NCI-H1930 (cell line): ENCODE measurements at places on chromosomes 3 and 15.

DNA sequence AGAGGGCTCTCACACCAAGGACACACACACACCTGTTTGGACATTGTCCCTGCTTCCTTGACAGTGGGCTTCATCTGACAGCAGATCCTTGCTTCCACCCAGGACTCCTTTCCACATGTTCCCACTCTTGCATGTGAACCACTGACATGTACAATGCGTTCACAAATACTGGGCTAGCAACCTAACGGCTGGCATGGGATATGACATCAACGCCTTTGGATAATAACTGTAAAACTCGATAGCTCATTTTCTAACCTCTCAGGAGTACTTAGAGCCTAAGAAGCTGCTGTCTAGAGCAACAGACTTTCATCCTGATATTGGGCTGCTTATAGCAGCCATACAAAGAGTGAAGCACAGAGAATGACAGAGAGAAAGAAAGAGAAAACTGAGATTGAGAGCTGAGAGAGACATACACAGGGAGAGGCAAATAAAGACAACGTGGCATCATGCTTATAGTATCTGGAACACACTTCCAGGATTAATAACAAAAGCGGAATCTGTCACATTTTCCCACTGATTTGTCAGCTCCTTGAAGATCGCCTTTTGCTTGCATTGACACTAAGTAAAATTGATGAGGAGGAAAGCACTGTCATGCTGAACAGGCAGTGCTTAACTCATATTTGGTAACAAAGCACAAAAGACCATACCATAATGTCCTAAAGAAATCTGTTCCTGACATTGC lies 1.7 kb downstream of the GUCA1C start:
- DNase-seq = no peak

GRCh38 chr15:90086868-90087268 lies 15.4 kb downstream of the IDH2 start:
- DNase-seq = no peak

GRCh38 chr3:117047951-117048705 lies 338.5 kb downstream of the TUSC7 start:
- no peak for DNase-seq

- DNase-seq = no peak
Measured at GRCh38 chr3:144763878-144764454, 792.3 kb downstream of the DIPK2A start.

GRCh38 chr3:64344721-64345207 lies 119.5 kb upstream of the PRICKLE2 start:
- DNase-seq = no peak

GRCh38 chr3:124201226-124201625 lies 209.3 kb upstream of the ROPN1 start:
- no peak for DNase-seq

DNA sequence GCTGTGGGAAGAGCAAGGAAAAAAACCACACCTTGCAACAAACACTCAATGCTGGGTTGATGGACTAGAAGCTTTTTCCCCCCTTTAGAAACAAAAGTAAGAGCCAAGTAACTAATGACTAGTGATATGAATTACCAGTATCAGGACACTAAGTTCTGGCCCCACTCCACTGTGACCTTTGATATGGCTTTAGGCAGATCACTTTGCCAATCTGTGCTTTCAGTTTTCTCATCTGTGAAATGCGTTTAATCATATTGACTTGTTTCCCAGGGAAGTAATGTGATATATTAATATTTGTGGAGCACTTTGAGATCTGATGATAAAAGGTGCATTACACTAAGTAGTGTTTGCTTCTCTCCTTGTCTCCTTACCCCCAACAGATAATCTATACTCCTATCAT lies 319.3 kb upstream of the SATB1 start:
- DNase-seq = no peak

- no peak for DNase-seq
Measured at GRCh38 chr3:33122991-33123390, 9.2 kb downstream of the CRTAP start.

DNA sequence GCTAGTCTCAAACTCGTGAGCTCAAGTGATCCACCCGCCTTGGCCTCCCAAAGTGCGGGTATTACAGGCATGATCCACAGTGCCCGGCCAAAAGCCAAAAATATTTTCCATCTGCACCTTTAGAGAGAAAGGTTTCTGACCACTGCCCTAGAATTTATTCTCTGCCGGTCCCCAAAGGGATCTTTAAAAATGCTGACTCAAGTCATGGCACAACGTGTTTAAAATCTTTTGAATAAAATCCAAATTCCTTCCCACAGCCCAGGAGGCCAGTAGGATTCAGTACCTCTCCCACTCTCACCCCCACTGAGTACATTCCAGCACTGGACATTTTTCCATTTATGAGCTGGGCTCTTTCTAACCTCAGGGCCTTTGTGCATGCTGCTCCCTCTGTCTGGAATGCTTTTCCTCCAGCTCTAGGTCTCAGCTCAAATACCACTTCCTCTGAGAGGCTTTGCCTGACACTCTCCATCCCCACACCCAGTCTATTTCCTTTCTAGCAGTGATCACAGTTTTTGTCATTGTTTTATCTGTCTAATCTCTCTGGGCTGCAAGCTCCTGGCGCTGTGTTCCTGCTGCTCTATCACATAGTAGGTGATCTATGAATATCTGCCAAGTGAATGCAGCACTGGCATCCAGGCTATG lies 502.9 kb downstream of the SHQ1 start:
- DNase-seq = no peak

- peak; percentile 12 for DNase-seq
Measured at GRCh38 chr3:83567935-83568334, 1390.9 kb upstream of the CADM2 start.

DNA sequence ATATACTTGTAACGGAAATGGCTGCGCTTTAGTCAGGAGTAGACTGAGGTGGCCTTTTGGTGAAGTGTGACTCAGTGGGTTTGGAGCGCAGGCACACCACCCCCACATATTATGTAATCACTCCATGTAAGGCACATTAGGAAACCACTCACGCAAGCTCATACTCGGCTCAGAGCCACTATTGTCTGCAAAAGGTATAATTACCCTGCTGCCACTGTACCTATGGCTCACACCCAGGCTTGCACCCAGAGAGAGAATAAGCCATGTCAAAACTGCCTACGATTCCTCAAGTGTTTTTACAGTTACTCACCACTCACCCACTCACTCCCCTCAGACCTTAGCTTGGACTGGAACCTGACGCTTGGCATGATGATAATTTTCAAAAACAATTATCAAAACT lies 611.9 kb upstream of the CCDC54 start:
- no peak for DNase-seq

DNA sequence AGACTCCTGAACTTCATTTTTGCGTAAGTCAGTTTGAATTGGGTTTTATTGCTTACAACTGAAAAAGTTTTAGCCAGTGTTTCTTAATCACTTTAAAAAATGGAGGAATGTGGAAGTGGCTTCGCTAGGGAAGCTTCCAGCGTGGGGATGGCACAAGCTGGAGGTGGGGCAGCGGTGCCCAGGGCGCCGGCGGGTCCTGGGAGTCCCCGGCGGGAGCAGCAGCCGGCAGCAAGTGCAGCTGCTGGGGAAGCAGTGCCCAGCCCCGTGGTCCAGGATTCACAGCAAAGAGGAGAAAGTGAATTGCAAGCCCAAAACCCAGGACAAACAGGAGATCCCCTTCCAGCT lies 301.8 kb upstream of the PROK2 start:
- no peak for DNase-seq

DNA sequence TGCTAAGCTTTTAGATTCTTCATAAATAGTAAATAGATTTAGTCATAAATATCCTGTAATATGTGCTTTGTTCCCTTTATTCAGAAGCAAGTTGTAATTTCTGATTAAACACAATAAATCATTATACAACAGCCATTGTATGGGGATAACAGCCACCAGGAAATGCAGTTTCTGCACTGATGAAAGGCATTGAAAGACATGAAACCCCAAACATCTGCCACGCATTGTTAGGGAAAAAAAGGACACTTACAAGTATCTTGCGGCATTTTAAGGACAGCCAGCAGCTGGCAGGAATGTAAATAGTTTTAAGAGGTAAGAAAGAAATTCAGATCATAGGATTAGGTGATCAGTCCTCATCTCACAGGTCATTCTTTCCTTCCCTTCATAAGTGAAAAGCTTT lies 801.1 kb upstream of the LMCD1 start:
- no peak for DNase-seq

GRCh38 chr3:119779731-119780383 lies 2.0 kb upstream of the NR1I2 start:
- no peak for DNase-seq

DNA sequence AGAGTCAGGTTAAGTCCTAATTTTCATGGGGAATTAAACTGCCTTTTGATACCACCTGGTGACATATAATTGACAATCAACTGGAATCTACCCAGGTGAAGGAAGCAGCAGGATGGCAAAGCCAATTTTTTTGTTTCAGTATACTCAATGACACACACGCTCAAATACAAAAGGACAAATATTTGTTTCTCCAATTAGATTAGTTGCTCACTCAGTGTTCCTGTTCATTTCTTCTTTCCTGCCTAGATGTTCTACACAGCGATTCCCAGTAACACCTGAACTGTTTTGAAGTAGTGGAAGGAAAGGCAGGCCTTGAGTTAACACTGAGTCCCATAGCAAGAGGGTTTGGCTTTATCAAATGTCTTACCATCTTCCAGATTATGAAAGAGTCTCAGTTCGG lies 157.5 kb downstream of the PDZRN3 start:
- DNase-seq = peak; percentile 74

- DNase-seq = no peak
Measured at GRCh38 chr3:185629554-185630181, 43.6 kb downstream of the SENP2 start.

- no peak for DNase-seq
Measured at GRCh38 chr3:52528586-52529375, 4.9 kb downstream of the NT5DC2 start.

GRCh38 chr3:130893376-130894129 lies at the start of gene ATP2C1:
Gene ATP2C1 (plus strand): TSS chr3:130894084. CDS start chr3:130894770, 686 bp downstream.
- DNase-seq = peak; percentile 89

DNA sequence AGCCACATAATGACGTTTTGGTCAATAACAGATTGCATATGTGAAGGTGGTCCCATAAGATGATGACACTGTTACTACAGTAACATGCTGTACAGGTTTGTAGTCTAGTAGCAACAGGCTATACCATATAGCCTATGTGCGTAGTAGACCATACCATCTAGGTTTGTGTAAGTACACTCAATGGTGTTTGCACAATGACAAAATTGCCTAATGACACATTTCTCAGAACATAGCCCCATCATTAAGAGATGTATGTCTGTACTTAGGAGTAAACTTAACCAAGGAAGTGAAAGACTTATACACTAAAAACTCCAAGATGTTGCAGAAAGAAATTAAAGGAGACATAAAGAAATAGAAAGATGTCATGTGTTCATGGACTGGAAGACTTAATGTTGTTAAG lies 66.2 kb downstream of the RPLP1 start:
- no peak for DNase-seq

- no peak for DNase-seq
Measured at GRCh38 chr15:43253431-43254403, 13.0 kb downstream of the TGM5 start.

- no peak for DNase-seq
Measured at GRCh38 chr3:81749265-81749664, 12.2 kb downstream of the GBE1 start.

- no peak for DNase-seq
Measured at GRCh38 chr15:95475067-95475466, 855.4 kb upstream of the NR2F2 start.

GRCh38 chr3:109140318-109140717 lies 3.8 kb downstream of the C3orf85 start:
- no peak for DNase-seq
